ENCODE measurements at places on chromosomes 12 and 14.

DNA sequence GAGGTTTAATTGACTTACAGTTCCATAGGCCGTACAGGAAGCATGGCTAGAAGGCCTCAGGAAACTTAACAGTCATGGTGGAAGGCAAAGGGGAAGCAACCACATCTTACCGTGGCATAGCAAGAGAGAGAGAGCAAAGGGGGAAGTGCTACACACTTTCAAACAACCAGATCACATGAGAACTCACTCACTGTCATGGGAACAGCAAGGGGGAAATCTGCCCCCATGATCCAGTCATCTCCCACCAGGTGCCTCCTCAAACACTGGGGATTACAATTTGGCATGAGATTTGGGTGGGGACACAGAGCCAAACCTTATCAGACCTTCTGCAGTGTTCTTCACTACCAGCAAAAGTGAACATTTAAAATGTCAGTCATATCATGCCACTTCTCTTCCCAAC, 58.9 kb downstream of the USP15 start:
- H3K27me3 ChIP-seq: no peaks in the 10 kb centered on the region
- DNase-seq: no peak
- no peak overlapping the region for H3K27ac ChIP-seq
- no peaks in the 10 kb centered on the region for H3K36me3 ChIP-seq
- no peaks in the 10 kb centered on the region for H3K4me1 ChIP-seq

GRCh38 chr12:13156277-13156676, 40.2 kb upstream of the EMP1 start:
- H3K27me3 ChIP-seq: no peaks in the 10 kb centered on the region
- H3K27ac ChIP-seq: no peak overlapping the region
- DNase-seq: no peak
- H3K36me3 ChIP-seq: peaks cover 3% of the 10 kb centered on the region

DNA sequence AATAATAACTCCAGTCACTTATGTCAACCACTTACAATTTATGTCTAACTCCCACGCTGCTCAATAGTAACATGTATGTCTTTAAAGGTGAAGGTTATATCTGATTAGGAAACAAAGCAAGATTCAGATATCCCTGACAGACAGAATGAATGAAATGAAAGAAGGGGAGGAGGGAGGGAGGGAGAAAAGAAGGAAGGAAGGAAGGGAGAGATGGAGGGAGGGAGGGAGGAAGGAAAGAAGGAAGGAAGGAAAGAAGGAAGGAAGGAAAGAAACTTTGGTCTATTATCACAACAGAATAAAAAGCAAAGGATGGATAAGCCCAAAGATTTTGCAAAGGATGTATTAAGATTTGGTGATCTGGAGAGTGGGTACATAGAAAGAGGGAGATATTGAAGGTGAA, 433.3 kb downstream of the PRKD1 start:
- H3K36me3 ChIP-seq: no peaks in the 10 kb centered on the region
- no peaks in the 10 kb centered on the region for H3K27me3 ChIP-seq
- DNase-seq: no peak
- no peaks in the 10 kb centered on the region for H3K4me1 ChIP-seq
- no peak overlapping the region for H3K27ac ChIP-seq
- H3K4me3 ChIP-seq: no peak overlapping the region

DNA sequence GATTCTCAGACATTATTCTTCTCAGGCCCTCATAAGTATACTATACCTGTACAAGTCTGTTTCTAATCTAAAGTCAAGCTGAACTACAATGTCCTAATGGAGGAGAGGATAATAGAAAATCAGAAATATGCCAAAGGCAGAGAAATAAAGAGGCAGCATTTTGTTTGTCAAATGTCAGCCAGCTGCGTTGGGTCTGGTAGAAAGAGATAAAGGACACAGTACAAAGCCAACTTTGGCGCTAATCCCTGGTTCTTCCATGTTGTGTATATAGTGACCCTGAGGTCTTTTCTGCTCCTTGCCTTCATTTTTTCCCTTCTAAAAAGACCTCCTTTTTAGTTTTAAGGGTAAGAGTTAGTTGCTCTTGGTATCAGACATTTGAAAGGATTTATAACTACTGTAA, 103.1 kb downstream of the PRICKLE1 start:
- H3K4me1 ChIP-seq: peaks cover 5% of the 10 kb centered on the region
- peaks cover 12% of the 10 kb centered on the region for H3K27me3 ChIP-seq
- no peaks in the 10 kb centered on the region for H3K36me3 ChIP-seq
- peak overlapping the region; percentile 44 for H3K27ac ChIP-seq

- H3K36me3 ChIP-seq: peaks cover 6% of the 10 kb centered on the region
- no peak for DNase-seq
- no peaks in the 10 kb centered on the region for H3K27me3 ChIP-seq
- H3K27ac ChIP-seq: no peak overlapping the region
Measured at GRCh38 chr12:30427555-30427954, 268.1 kb downstream of the IPO8 start.

Measured in H9 (cell line).